ENCODE measurements at places on chromosomes 13 and 19.

DNA sequence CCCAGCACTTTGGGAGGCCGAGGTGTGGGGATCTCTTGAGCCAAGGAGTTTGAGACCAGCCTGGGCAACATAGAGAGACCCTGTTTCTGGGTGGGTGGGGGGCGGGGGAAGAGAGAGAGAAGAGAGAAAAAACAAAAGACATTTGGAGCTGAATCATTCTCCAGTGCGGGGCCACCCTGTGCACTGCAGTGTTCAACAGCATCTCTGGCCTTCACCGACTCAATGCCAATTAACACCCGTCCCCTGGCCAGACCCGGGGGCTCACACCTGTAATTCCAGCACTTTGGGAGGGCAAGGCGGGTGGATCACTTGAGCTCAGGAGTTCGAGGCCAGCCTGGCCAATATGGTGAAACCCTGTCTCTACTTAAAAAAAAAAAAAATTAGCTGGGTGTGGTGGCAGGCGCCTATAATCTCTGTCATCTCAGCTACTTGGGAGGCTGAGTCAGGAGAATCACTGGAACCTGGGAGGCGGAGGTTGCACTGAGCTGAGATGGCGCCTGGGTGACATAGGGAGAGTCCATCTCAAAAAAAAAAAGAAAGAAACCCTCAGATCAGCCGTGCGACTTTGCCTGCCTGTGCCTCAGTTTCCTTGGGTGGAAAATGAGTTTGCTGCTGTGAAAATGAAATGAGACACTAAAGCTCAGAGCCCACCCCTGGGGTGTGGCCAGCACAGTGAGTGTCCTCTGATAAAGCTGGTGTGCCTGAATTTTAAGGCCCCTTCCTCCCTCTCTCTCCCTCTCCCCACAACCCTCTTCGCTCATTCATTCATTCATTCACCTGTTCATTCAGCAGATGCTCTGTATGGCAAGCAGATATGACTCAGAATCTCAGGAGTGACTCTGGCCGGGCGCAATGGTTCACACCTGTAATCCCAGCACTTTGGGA lies 6.4 kb downstream of the KLF2 start:
- DNase-seq = no peak

DNA sequence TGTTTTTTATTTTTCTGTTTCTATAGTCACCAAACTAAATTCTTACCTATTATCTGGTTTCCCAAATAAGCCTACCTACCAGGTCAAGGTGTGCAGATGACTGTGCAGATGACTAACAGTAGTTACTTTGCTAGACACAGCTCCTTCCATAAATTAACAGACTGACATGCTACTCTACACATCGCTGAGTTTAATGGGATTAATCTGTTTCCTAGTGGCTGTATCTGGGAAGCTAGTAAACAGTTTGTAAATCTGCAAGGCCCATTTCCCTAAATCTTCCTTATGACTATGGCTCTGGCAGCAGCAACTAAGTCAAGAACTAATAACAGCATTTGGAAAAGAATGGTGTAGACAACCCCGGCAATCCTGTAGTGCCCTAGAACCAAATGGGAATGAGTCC lies 27.9 kb downstream of the MIPEP start:
- no peak for DNase-seq

- peak; percentile 96 for DNase-seq
Observed at GRCh38 chr19:16070366-16070990, 5.8 kb upstream of the TPM4 start.

DNA sequence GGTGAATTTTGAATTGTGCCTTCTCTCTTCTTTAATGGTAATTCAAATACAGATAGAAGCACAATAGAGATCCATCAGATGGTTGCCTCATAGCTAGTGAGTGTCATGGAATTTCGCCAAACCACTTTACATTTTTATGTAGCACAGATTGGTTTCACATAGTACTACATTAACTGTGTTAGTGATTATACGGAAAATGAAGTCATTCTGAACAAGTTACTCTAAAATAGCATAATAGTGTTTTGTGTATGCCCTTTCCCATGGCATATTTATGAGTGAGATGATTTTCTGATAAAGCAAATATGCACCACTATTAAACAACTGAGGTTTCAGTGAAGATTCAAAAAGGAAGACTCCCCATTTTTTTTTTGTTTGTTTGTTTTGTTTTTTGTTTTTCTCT lies 1623.5 kb downstream of the PCDH9 start:
- DNase-seq = no peak

DNA sequence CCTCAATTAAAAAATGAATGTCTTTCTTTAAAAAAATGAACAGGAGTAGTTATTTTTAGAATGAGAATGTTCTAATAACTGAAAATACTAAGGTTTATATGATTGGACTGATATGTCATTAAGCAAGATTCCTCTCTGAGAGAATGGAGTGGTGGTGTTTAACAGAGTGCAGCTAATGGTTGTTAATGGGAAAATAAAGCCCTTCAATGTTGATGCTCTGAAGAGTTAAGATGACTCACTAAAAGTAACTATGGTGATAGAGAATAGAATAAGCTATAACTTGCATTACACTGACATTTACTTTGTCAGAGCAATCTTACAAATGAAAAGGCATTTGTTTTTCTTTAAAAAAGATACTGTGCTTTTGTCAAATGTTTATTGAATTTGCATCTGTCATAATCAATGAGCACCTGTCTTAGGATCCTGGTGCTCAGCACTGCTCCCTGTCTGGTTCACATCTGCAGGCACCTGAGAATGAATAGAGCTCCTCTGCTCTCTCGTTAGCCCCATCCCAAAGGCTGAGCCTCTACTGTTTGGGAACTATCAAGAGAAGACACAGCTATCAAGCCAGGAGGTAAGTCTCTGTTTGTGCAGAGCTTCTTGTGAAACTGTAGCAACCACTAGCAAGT lies 15.1 kb downstream of the PABPC3 start:
- DNase-seq = no peak

GRCh38 chr13:110984381-110984780 lies 69.5 kb upstream of the ANKRD10 start:
- no peak for DNase-seq

GRCh38 chr19:23932878-23933277 lies 18.2 kb downstream of the ZNF726 start:
- no peak for DNase-seq

DNA sequence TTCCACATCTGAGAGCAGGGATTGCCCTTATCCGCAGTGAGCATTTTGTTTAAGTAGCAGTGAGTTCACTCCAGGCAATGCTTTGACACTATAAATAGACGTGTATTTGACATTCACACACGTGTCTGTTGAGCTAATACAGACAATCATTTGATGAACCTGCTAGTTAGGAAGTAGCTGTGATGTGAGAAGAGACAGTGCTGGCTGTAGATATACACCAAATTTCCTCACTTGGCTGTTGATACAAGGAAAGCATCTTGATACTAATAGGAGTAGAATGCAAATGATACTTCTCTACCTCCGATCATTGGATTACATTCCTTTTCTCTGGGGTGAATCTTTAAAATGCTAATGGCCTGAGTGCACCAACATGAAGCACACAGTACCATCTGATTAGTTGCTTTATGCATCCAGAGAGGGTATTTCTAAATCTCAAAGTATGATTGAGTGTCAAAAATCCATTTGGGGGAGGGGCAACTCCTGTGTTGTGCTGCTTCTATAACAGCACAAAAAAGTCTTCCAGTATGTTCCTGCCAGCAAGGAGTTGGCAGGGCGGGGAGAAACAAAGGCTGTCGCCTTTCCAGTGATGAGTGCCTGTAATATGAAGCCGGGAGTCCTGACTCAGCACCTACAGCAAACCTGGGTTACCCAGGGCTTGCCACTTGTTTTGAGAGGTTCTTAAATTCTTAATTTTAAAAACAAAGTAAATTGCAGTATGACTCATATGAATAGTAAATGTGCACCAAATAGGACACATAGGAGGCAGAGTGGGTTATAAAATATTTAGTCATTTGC lies 7.0 kb downstream of the CUL4A start:
- DNase-seq = peak; percentile 26

- peak; percentile 100 for DNase-seq
Observed at GRCh38 chr19:47274071-47274890, at the start of gene INAFM1. Gene INAFM1, plus strand, starts transcription at chr19:47274885. Its CDS starts 35 bp downstream, at chr19:47274920.

DNA sequence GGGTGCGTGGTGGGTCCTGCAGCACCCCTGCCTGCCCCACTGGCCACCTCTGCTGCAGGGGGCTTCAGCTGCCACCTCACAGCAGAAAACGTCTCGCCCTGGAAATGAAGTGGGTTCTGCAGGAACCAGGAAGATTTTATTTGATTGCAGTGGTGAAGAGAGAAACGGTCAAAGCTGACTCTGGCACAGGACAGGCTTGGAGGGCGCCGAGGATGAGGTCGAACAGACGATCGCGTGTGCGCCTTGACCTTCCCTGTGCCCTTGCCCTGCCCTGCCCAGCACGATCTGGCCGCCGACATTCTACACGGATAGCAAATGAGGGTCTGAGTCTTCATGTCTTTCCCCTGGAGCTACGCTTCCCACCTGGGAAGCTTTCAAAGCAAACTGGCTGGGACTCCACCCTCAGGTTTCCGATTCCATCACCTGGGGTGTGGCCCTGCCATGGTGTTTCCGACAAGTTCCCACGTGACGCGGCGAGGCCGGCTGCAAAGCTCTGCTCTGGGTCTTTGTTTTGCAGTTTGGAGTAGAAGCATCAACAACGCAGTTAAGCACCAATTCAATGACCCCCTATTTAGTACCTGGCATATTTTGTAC lies 50.3 kb upstream of the TUBGCP3 start:
- no peak for DNase-seq

- DNase-seq = no peak
Observed at GRCh38 chr13:65966991-65967451, 1263.1 kb downstream of the PCDH9 start.

DNA sequence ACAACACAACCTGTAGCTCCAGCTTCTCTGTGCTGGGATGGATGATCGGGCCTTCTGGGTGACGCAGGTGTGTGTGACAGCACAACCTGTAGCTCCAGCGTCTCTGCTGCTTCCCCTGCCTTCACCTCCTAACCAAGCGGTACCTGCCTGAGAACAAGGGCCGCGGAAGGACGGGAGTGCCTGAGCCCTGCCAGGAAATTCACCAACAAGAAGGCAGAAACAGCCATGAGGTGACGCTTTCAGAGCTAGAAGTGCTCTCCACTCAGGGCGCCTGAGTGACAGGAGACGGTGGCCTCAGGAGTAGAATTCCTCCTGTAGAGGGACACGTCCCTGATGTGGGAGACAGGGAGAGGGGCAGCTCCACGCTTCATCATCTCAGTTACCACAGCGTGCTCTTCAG lies 17.4 kb downstream of the ZNF331 start:
- DNase-seq = no peak

DNA sequence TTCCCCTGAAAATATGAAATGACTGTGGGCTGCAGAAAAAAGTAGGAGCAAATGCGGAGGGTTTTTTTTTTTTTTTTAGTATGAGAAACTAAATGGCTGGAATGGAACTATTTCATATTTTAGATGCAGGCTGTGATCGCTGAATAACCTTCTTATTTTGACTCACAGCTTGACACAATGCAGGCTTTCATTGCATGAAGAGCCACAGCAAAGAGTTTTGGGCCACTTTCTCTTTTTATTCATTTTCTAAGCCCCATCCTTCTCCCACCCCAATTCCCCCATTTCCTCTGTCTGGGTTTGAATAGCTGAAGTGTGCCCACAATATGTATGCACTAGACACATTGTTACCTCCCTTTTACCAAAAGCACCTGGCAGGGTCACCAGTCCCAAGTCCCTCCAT lies 125.9 kb downstream of the COG6 start:
- no peak for DNase-seq

DNA sequence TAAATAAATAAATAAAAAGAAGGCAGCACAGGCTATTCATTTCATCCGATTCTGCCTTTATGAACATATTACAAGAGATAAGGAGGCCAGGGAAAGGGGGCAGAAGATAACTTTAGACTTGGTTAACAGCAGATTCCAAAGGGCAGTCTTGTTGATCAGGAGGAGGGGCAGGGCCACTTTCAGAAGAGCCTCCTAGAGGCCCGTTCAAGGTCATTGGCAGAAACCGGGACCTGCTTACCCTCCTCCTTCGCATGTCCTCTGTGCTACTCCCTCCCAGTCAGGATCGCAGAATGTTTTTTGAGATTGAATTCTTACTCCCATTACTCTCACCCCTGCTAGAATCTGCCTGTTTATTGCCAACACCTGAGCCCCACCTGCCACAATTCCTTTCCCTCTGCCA lies 217.0 kb upstream of the IPO5 start:
- no peak for DNase-seq

GRCh38 chr19:3506384-3507340 lies 551 bp downstream of the FZR1 start:
- DNase-seq = peak; percentile 39

DNA sequence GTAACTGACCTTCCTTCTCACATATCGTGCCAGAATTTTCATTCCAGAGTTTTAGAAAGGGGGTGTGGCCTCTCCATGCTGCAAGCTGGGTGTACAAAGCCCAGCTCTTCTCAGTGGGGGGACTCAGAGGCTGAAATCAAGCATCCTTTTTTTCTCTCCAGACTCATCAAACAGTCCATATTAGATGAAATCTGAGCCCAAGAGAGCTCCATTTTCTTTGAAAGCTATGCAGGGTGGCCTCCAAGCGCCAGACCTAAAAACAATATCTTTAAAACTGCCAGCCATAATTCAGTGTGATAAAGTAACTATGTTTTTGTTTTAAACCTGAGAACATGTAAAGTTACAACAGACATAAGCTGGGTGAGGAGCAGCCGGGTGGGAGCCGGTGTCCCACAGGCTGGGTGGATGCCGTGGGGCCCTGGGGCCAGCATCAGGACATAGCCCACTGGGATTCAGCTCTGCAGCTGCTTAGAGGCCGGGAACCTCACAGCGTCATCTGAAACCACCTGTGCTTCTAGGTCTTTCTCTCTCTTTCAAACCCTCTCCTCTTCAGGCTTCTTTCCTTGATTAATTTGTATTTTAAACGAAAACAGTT lies 249.2 kb downstream of the ZNF536 start:
- no peak for DNase-seq

GRCh38 chr13:85567909-85568308 lies 231.3 kb downstream of the SLITRK6 start:
- no peak for DNase-seq

- DNase-seq = peak; percentile 89
Observed at GRCh38 chr19:1076951-1077350, 10.0 kb downstream of the ARHGAP45 start.

DNA sequence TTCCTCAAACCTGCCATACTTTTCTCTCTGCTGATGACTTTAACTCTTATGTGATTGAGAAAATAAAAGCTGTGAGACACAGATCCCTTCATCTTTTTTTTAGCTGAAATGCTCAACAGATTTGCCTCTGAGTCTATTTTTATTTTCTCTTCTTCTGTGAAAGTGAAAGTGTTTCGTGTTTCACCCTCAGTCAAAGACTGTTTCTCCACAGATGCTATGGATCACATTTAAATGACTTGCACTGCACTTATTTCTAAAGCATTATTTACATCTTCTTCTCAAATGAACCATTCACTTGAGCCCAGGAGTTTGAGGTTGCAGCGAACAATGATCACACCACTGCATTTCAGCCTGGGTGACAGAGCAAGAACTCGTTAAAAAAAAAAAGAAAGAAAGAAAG lies 890.1 kb upstream of the PCDH20 start:
- no peak for DNase-seq

DNA sequence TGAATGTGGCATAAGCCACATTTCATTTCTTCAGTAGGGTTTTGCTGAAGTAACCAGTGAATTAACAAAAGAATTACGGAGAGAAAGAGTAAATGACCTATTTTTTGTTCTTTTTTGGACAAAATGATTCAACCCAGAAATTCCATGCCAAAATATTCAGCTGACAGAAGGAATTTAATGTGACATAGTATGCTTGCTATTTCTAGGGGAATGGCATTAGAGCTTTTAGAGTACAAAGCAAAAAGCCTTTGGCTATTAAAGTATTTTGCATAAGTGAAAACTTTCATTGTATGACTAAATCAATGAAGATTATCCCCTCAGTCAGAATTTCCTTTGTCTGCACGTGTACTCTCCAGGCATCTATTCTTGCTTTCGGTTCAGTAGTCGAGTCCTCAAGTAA lies 465.3 kb downstream of the COG6 start:
- DNase-seq = no peak
